ENCODE measurements at places on chromosomes 4 and X.

GRCh38 chr4:86247906-86248305 lies 111.9 kb downstream of the MAPK10 start:
- no peak for DNase-seq

- DNase-seq: no peak
These were observed 359.3 kb downstream of the GRXCR1 start for GRCh38 chr4:43251841-43252240.

DNA sequence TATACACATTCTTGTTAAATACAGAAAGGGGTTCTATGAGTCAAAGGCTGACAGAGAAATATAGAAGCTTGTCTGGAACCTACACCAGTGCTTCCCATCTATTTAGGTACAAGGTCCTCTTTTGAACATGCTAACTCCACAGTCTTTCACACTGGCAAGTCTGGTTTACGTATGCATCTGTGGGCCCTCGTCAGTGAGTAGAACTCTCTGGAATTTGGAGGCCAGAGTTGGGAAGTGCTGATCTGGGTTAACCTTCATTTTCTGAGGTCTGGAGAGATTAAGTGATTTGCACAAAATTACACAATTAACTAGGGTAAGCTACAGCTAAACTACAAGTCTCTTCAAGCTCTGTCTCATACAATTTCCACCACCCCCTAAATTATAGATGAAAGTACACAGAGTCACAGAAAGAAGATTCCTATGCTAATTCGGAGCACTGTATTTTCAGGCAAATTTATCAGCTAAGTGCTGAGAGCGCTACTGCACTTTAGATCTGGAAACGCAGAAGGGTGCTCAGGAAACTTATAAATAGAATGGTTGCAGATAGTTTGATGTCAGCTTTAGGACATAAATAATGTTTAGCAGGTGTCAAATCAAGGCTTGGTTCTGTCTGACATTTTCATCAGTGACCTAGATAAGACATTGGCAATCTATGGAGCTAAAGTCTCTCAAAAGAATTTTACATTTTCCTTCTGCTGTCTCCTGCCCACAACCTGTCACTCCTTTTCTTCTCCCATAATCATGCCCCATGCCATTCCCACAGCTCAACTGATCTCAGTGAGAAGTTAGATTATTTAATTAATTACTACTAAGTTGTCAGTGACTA lies 43.0 kb upstream of the PDLIM5 start:
- DNase-seq: no peak

- DNase-seq: no peak
These were observed 1.3 kb upstream of the TSPYL2 start for GRCh38 chrX:53080628-53081580.

- DNase-seq: no peak
These were observed 45.7 kb downstream of the ING2 start for GRCh38 chr4:183550345-183551093.

Measured in KG1 (cell line).